Muscle of leg (tissue), 16 donors: ENCODE measurements at places on chromosomes 7 and 10.

DNA sequence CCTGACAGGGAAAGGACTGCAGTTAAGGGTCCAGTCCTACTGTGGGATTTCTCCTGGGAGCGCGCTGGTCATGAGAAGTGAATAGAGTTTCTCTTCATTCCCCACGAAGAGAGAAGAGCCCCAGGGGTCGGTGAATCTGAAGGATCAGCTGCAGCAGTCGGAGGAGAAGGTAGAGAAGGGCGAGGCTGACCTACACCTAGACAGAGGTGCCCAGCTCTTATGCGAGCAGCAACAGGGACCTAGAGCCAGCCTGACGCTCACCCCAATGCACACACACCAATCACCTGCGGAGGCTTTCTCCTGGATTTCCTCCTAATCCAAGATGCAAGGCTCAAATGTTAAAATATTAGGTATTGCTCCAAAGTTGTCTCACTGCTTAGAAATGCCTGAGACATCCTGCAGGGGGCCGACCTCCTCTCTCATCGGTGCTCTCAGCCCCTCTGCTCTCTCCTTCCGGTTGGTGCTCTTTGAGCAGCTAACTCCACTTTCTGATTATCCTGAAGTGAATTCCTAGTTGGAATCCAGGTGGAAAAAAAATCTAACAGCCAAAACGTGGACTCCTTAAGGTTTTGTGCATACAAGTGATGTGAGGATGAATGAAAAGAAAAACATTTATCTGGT lies 176.4 kb downstream of the AHR start:
- no peak for DNase-seq

GRCh38 chr7:123367484-123368122 lies 166.8 kb downstream of the IQUB start:
- peak; percentile 13 for DNase-seq

- peak; percentile 63 for DNase-seq
Observed at GRCh38 chr7:4722960-4723630, 41.0 kb downstream of the FOXK1 start.

DNA sequence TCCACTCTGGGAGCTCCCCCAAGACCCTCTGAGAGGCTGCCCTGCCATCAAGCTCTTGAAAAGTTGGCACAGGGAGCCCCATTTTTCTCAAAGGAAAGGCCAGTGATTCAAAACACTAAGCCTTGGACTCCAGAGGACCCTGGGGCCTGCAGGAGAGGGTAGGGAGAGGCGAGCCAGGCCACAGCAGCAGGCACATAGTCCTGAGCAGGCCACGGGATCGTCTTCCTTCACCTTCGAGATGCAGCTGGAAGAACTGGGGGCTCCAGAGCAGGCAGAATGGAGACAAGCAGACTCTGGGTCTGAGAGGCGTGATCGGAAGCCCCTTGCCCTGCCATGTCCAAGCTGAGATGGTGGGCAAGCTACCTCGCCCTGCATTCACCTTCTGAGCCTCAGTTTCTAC lies 13.9 kb downstream of the TNS3 start:
- no peak for DNase-seq

- no peak for DNase-seq
Observed at GRCh38 chr7:44636926-44637325, 30.5 kb downstream of the OGDH start.

DNA sequence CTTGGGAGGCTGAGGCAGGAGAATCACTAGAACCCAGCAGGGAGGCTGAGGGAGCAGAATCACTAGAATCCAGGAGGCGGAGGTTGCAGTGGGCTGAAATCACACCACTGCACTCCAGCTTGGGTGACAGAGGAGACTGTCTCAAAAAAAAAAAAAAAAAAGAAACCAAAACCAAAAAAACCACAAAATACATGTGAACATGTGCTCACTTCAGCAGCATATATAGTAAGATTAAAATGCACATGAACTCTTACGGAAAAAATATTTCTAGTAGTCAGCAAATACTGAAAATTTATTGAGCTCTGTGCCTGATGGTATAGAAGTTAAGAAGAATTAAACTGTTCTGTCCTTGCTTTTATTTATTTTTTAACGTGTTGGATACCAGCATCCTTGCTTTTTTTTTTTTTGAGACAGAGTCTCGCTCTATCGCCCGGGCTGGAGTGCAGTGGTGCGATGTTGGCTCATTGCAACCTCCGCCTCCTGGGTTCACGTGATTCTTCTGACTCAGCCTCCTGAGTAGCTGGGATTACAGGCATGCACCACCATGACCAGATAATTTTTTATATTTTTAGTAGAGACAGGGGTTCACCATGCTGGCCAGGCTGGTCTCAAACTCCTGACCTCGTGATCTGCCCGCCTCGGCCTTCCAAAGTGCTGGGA lies 9.6 kb upstream of the ZNF487 start:
- DNase-seq, result no peak

DNA sequence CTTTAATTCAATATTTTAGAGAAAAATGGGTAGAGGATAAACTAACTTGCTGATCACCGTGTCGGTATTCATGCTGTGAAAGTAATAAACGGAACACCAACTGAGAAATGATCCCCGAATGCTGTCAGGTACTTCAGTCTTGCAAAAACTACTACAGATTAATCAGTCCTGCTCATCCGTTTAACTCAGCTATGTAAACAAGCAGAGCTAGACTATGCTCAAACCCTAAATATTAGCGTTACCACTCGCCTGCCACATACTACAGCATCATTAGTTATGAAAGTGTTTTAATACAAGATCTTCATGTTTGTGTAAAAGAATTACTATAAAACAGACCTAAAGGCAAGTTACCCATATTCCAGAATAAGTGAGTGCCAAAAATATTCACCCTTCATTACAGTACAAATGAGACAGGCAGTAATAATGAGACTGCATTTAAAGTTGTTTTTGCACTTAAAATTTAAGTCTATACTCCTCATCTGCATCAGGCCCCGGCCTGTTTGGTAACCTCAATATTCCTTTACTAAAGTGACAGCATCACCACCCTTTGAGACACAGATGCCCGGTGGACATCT lies 952 bp downstream of the DNMBP start:
- DNase-seq, result peak; percentile 36

DNA sequence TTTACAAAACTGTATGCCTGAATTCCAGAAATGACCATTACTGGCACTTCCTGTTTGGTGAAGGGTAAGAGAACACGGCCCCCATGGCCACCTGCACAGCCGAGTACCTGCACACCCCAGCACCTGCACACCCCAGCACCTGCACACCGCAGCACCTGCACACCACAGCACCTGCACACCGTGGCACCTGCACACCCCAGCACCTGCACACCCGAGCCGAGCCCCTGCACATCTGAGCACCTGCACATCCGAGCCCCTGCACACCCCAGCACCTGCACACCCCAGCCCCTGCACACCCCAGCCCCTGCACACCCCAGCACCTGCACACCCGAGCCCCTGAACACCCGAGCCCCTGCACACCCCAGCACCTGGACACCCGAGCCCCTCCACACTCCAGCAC lies 243.5 kb downstream of the DNAJB6 start:
- no peak for DNase-seq

- no peak for DNase-seq
Observed at GRCh38 chr7:17879075-17879661, 61.1 kb downstream of the SNX13 start.

- no peak for DNase-seq
Observed at GRCh38 chr10:118793545-118793944, 38.8 kb upstream of the CACUL1 start.

GRCh38 chr7:31893365-31893764 lies 176.8 kb downstream of the PDE1C start:
- DNase-seq, result no peak

DNA sequence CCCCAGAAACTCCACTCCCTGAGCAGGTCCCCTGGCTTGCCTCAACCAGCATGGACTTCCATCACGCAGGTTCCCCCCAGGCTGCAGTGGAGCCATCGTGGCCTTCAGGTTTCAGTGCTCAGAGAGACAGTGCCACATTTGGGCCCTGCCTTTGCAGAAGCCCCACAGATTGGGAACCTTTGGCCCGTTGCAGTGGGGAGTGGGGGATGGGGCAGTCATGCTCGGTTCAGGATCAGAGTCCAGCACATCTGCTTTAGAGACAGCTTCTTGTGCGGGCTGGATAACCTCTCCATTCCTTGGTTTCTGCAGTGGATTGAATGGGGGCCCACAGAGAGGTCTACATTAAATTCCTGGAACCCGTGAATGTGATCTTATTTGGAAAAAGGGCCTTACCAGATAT lies 183.9 kb downstream of the EBF3 start:
- DNase-seq, result peak; percentile 58

DNA sequence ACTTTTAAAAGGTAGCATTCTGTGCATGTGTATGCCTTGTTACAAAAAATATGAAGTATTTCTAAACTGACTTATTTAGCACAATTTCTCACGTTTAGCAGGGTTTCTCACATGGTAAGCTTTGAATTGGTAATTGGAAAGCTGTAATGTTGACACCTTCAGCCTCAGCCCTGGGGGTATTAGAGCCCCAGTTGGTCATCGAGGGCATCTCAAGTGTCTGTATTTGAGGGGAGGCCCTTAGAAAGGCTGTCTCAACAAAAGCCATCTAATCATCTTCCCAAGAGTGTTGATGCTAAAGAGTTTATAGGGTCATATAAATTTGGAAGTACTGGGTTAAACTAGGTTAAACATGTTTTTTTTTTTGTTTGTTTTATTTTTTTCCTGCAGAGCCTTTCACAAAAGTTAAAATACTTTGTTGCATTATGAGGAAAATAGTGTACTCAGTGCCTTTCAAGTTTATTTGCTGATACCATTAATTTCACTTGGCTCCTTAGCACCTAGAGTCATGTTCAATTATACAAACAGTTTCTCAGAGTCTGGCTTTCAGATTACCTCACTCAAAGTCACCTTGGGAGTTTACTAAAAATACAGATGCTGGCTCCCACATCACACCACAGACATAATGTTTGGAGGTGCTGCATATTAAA lies 134.0 kb downstream of the CD36 start:
- peak; percentile 48 for DNase-seq

DNA sequence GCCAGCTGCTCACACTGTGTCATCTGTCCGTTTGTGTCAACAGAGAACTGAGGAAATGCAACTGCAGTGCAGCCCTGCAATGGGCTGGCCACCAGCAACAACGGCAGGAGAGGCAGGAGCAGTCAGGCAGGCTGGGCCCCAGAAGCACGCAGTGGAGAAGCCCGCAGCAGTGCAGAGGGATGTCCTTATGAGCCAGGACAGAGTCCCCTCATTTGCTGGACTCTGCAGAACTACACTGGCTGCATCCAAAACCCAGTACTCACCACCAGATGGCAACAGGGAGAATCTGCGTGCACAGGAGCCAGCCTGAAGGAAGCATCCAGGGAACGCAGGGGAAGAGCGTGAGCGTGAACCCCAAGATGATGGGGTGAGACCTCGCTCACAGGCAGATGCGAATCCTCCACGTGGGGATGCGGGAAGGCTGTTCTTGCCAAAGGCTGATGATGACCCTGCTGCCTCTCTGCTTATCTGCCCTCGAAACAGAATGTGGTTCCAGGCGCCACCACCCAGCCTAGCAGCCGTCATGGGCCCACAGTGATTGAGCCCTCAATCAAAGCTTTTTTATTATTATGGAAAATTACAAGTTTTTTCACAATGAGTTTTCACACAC lies 232.1 kb downstream of the PTPRN2 start:
- no peak for DNase-seq

DNA sequence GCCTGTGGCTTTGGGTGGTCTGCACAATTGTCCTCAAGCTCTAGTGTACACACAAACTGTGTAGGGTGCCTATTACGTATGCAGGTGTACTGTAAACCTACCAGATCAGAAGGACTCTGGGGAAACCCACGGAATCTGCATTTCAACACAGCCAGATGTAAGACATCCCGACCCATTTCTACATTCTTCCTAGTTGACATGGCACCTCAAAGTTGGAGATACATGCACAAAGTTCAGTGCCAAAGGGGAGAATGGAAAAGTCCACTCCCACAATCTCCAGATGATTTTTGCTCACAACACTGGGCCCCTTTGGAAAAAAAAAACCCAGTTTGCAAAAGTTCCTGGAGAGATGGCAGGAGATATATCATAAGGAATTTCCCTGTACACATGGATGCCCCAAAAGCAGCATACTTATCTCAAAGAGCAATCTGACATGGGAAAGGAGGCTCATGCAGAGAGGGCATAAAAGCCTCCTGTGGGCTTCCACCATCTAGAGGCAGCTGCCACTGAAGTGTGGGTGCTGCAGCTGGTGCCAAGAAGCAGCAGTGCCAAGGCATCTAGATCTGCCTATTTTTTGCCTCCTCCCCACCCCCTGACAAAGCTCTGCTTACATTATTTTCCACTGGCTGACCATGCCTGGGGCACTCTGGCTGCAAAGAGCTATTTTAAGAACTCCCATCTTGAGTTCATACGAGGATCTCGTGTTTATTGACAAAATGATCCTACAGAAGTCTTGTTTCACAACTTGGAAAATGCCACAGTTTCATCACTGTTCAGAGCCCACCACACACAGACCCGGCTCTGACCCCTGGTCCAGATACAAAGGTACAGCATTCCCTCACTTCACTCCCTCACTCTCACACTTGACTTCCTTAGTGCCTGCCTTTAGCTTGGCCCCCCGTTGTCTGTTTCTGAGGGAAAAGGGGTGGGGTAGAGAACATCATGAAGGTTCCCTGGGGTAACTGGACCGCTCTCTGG lies 12.9 kb downstream of the TECTB start:
- DNase-seq, result peak; percentile 30
